ENCODE measurements at places on chromosomes 6 and 20.

DNA sequence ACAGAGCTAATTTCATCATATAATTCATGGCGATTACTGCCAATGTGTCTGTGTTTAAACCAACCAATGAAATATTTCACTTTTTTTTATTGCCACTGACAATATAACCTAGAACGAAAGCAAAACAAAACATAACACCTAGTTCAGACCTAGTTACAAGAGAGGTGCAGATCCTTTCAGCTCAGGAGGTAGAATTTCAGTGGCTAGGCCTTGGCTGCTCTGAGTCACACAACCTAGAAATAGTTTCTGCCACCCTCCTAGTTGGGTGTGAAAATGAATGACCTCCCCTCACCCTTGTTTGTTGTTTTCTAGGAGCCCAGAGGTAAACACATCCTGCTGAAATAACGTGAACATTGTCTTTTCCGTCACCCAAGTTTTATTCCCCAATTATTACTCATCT is 356.3 kb downstream of the HTR1B start:
- DNase-seq, result no peak

- no peak for DNase-seq
These were observed 19.6 kb downstream of the MYLIP start for GRCh38 chr6:16148498-16148897.

GRCh38 chr6:139710556-139710955 is 336.1 kb upstream of the CITED2 start:
- no peak for DNase-seq

DNA sequence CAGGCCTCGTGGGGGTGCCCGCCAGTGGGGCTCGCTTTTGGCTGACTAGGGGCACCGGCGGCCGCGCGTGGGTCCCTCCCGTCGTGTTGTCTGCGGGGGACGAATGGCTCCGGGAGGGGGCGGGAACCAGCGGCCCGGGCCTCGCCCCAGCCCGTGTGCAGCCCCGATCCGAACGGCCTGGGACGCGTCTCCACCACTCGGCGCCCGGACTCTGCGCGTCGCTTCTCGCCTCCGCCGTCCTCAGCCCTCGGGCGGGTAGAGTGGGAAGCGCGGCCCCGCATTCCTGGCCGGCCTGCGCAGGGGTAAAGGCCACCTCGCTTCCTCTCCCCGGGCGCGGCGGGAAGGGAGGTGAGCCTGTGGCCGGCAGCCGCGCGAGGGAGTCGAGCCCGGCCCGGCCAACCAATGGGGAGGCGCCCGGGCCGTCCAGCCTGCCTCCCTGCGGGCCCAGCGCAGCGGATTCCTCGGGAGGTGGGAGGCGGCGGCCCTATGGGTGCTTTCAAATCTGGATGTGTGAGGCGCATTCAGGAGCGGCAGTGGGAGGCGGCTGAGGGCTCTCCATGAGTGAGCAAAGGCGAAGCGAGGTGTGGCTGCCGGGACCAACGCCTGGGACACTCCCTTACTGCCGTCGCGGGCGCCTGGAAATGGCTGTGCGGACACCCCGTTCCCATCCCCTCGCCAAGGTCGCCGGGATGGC is 1.1 kb upstream of the ZBTB46 start:
- DNase-seq, result peak; percentile 68

GRCh38 chr20:17712708-17713107 is 12.9 kb downstream of the BANF2 start:
- no peak for DNase-seq

DNA sequence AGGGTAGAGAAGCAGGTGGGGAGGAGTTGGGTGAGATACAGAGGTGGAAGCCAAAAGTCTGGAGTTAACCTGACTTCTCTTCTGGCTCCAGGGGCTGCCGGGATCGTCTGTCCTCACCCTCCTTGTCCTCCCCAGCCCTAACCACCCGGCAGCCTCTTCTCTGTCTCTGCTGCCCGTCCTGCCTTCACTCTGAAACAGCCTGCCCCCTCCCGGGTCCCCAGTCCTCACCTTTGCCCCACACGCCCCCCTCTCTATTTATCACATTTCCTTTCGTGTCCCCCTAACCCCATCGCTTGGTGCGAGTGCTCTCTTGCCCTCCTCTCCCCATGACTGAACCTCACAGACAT is 5.7 kb downstream of the RING1 start:
- no peak for DNase-seq

DNA sequence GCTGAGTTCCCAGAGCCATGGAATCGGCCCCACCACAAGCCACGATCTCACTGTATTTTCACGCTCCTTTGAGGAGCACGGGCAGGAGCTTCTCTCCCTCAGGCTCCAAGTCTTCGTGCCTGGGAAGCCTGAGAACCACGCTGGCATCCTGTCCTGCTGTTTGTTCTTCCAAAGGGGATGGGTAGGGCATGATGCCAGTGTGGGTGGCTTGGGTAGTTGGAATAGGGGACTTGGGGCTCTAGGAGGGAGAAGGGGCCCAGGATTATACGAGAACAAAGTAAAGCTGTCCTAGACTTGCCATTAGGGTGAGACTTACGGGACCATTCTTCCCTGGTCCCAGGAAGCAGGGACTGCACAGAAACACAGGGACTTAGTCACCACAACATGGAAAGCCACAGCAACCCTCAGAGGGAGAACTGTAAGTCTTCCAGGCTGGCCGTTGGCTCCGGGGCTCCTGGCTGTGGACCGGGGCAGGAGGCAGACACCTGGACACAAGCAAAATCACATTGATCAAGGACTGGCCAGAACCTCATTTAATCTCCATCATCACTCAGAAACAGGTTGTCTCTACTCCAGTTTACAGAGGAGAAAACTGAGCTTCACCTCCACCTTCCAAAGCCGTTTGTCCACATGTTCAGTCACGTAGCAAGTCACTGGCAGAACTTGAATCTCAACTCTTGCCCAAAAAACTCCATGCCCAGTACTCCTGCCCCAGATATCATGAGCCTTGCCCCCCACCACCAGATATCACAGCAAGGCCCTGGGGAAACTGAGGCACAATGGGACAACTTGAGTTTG is 1.3 kb downstream of the CCN5 start:
- DNase-seq, result no peak

DNA sequence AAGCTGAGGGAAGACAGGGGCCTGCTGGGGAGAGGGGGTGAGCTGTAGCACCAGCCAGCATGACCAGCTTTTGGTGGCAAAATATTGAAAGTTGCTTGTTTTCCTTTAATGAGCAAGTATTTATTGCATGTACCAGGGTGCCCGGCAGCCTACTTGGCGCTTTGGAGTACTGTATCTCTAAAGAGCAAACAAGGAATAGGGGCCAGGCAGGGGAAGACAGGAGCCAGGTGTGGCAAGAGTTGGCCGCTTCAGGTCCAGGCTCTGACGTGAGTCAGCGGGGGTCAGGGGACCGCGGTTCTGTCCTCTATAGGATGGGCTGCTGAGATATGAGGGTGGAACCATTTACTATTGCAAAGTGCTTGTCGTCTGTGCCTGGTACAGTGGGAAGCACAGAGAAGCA is 63.1 kb downstream of the PSMG4 start:
- DNase-seq, result no peak

GRCh38 chr6:156857573-156857972 is 80.4 kb downstream of the ARID1B start:
- DNase-seq, result no peak

- DNase-seq, result no peak
These were observed 115.0 kb downstream of the SLC24A3 start for GRCh38 chr20:19327401-19327800.

GRCh38 chr20:57166568-57167291 is 99.7 kb downstream of the BMP7 start:
- DNase-seq, result no peak

- DNase-seq, result no peak
These were observed 42.0 kb upstream of the ID4 start for GRCh38 chr6:19795211-19795610.

DNA sequence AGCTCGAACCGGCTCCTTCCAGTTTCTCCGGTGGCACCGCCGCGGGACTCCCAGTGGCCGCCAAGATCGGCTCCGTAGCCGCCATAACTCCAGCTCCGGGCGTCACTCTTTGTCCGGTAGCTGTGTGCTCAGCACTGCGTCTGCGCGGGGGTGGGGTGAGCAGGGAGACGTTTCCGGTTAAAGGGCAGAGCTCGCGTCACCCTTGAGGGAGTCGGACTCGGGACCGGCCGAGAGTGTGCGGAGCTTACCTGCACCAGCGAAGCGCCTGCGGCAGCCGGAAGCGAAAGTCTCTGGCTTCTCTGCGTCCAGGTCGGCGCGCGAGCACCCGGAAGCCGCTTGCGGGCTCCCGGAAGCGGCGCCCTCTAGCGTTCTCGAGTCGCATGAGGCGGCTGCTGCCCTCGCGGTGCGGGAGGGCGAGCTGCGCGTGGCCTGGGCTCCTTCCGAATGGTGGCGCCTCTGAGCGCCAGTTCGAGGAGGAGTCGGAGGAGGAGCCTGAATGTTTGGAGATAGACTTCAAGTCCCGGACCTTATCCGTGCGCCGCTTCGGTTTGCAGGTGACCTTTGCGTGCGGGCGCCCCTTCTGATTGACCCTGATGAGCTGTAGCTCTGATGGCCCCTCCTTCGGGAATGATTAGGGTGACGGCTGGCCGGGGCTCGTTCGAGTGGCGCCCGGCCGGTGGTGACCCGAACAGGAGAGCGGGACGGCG is at the start of gene SCAND1:
Gene SCAND1 (minus strand): TSS at position 303 of the 707 bp plus-strand sequence. CDS start 218 bp downstream, at position 85.
- DNase-seq, result peak; percentile 96

DNA sequence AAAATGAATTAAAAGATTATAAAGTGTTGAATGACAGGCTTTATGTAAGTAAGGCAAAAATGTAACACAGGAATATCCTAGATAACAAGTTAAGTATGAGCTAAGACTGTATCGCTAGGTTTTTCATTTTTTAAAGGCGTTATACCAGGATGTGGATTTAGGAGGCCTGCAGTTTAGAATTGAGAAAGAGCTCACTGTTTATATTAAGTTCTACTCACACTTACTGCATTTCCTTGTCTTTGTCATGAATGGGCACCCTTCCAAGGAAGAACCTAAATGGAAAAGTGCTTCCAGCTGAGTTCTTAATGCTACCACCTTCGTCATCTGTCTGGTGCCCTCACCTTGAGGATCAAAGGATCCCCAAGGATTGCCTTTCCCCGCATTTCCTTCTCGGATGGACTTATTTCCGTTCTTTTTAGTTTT is 148.7 kb downstream of the SOX4 start:
- no peak for DNase-seq

GRCh38 chr6:166365221-166365620 is 17.5 kb downstream of the MPC1 start:
- no peak for DNase-seq

DNA sequence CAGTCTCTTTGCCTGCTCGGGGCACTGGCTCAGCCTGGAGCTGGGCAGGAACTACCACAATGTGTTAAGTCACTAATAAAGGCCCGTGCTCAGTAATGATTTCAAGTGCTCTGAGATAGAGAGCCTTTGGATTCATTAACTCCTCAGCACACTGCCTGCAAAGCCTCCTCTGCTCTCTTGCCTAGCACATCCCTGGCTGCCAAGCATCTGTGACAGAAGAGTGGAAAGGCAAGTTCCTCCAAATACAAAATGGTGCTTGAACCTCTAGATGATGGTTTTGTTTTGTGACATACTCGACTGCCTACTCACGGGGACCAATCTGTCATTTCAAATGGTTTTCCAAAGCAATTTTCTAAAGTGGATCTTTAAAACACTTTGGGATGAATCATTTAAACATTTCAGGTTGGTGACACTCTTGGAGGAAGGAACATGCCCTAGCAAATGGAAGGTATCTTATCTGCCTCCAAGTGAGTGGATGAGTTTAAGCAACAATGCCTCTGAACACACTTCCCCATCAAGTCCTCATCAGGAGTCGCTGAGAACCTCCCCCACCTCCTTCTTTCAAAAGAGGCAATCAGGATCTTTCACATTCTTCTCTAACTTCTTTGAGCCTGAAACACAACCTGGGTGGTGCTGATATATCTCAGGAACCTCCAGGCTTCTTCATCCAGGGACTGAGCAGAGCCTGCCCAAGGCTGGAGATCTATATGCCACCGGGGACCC is 35.8 kb downstream of the METTL24 start:
- no peak for DNase-seq

- no peak for DNase-seq
These were observed 558.7 kb downstream of the LMBRD1 start for GRCh38 chr6:69238067-69238466.

GRCh38 chr6:154403788-154404187 is 47.2 kb upstream of the IPCEF1 start:
- peak; percentile 25 for DNase-seq

GRCh38 chr6:74755778-74756177 is 450.1 kb downstream of the COL12A1 start:
- no peak for DNase-seq

DNA sequence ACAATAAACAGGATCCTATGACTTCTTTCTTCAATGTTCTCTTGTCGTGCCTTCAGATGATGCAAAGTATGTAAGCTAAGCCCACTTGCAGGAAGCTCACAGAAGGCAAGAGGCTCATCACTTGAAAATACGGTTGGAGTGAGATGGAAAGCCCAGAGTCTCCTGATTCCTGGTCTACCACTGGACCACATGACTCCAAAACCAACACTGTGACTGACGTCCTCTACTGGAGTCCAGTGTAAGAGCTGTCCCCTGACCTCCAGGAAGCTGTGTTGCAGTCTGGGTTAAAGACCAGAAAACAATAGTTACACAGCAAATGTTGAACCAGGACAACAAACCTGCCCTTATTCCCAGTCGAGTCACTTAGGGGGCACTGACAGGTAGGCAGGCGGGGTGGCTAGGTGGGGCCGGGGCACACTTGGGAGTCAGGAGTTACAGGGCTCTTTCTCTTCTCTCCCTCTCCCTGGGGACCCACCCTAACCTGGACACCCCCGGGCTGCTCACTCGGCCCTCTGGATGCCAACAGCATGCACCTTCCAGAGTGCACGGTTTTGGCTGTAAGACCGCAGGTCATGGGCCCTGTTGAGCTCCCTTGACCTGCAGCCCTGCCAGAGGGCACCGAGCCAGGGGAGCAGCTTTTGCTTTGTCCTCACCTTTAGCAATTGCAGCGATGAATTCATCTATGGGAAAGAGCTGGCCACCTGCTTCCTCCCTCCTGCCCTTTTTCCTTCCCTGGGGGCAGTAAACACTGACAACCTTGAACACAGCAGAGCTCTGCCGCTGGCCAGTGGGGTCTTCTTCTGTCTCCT is 7.4 kb downstream of the PCK1 start:
- no peak for DNase-seq

DNA sequence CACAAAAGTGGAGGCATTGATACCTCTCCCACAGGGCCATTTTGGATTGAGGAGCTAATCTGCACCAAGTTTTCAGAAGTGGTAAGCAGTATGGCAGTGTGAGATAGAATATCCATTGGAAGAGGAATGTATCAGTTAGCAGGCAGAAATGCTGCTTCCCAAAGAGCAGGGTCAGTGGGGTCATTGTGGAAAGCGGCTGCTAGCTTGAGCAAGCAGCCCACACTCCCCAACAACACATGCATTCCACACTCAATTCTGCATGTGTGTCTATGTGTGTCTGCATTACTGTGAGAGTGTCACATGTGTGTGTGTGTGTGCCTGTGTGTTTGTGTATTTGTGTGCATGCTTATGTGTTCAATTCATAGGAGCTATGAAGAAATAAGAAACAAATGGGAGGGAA is 190.9 kb upstream of the FOXA2 start:
- no peak for DNase-seq

GRCh38 chr6:150684161-150684560 is 84.5 kb downstream of the PLEKHG1 start:
- DNase-seq, result no peak

DNA sequence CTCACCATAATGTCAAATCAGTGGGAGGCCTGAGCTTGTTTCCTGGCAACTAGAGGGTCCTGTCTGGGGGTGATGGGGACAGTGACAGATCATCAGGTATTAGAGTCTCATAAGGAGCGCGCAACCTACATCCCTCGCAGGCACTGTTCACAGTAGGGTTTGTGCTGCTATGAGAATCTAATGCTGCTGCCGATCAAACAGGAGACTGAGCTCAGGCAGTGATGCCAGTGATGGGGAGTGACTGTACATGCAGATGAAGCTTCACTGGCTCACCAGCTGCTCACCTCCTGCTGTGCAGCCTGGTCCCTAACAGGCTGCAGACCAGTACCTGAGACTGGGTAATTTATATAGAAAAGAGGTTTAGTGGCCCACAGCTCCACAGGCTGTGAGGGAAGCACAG is 147.3 kb downstream of the TTLL2 start:
- no peak for DNase-seq
